IPS DF 6.9 (cell line): ENCODE measurements at places on chromosomes 1 and 21.
A peak's percentile ranks its signal among the peaks of the same experiment; 100 is the strongest.

DNA sequence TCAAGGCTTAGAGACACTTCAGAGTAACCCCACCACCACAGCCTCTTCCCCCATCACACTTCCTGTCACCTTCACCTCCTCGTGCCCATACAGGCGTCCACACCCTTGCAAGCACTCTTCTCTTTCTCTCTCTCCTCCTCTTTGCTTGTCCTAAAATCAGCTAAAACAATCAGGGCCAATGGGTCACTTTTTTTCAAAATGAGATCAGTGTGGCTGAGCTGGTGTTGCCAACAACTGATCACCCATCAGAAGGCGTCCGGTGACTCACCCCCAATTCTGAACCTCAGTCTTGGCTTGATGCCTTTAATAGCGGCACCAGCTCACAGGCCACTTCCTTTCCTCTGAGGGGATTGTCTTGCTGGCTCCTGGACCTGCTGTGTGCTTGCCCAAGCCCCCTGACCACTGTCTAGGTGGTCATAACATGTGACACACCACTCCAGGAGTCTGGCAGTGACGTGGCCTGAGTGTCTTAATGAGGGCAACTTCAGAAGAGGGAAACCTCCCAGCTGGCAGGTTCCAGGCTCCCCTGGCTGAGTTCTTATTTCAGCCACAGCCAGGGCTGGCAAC, 1.6 kb downstream of the DRAXIN start:
- no peak for DNase-seq

DNA sequence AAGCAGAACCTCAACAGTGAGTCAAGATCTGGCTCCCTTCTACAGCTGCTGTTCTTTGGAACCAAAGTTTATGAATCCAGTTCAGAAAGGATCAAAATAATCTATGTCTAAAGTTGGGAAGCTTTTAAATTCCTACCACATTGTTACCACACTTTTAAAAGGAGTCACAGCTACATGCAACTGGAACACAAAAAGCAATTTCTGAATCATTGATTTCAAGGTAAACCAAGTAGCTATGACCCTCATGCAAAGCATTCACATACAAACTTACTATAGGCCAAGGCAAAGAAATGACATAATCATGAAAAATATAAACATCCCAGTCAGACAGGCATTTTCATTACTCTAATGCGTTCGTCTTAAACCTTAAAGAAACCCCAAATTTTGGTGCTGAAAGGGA, 3.5 kb downstream of the SIPA1L2 start:
- DNase-seq: no peak

DNA sequence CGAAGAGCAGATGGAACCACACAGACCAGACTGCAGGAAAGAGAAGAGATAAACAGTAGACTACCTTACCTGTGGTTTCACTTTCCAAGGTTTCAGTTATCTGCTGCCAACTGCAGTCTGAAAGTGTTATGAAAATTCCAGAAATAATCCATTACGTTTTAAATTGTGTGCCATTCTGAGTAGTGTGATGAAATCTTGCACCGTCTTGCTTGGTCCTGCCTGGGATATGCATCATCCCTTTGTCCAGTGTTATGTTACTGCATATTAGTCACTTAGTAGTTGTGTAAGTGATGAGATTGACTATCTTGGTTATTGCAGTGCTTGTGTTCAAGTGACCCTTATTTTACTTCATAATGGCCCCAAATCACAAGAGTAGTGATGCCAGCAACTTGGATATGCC, 33.9 kb downstream of the DNAJC6 start:
- no peak for DNase-seq

DNA sequence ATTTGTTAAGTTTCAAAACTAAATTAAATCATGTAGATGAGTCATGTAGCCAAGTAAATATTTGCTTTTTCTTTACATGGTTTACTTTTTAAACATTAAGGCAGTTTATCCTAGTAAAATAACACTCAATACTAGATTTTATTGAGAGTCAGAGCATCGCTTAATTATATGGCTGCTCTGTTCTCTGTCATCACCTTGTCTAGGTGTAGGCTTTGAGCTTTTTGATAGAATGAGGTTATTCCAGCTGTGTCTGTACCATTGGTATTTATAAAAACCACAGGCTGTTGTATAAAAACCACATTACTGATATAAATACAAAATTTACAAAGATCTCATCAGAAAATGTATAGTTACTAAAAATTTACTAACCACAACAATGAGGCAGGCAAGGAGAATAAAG, 42.5 kb upstream of the GPR52 start:
- no peak for DNase-seq

DNA sequence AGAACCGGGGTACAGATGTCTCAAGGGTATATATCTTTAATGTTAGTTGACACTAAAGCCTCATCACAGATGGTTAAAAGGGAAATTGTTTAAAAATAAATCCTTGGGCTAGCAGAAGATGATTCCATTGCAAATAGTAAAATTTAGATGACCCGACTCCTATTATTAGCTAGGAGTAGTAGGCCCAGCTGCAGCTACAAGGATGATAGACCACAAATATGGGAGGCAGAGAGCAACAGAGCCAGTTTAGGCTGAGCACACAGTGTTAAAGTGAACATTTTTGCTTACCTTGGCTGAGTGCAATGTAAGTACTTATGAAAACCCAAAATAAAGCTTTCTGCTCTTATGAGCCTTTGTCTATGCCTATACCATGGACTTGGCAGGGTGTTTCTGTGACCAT, 100.5 kb upstream of the COL11A1 start:
- DNase-seq: no peak

DNA sequence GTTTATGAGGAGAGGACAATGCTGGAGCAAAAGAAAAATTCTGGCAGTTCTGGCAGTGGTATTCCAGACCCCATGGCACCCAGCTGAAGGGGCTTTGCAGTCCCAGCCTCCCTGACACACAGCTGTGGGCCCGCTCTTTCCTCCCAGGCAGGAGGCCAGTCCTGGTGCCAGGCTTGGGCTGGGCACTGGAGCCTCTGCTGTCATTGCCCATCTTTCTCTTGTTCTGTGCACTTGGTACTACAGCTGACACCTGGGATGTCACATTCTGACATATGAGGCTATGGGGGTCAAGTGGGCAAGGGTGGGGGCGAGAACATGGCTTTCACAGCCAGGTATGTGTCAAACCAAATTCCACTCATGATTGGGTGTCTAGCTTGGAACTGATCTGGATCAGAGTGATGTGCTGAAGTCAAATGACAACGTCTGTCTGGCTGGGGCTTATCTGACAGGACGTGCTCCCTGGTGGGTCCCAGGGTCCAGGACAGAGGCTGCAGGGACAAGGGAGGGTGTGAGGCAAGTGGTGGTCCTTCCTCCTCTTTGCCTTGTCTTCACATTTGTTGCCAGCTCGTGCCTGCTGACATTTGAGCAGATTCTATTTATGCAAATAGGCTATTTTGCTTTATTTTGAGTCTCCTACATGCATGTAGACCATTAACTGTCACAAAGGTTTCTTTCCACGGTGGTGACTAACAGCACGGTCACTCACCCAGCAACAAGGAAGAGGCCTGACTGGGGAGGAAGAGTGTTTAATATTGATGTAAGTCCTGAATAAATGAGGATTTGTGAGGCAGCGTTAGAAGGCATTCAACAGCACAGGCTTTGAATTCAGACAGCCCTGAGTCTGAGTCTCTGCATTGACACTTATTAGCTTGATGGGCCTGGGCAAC, 336.3 kb downstream of the PBX1 start:
- DNase-seq: no peak

DNA sequence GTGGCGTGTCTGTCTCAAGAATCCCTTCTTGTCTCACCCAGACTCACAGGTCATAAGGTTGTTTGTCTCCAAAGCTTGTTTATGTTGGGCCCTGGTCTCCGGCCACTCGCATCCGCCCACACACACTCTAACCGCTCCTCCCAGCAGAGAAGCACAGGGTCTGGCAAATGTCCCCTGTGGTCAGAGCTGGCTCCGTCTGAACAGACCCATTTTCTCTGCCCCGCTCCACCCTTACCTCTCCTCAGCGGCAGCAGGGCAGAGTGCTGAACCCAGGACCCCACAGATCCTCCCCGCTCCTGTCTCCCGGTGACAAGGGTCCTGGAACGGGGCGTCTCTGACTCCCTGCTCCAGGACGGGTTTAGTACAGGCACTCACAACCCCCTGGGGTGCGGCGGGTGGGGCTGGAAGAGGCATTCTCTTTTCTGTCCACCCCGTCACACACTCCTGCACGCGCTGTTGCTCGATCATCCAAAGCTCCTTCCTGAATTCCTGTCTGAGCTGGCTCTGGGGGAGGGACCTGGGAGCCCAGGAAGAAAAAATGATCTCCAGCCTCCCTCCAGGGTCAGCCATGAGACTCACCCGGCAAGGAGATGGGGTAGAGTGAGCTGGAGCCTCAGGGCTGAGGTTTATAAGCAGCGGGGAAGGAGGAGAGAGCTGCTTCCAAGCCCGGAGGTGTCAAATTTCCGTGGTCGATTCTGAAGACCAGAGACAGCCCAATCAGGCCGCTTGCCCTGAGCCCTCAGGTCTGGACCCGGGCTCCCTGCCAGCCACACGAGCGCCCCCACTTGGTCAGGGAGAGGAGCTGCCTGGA, at the start of gene S100A13:
Gene S100A13, minus strand, starts transcription at position 602 of the 811 bp plus-strand sequence. CDS start 1,033 bp downstream, outside the sequence.
- DNase-seq: peak; percentile 95

- DNase-seq: no peak
Measured at GRCh38 chr1:33168556-33169289, 13.1 kb downstream of the TRIM62 start.

DNA sequence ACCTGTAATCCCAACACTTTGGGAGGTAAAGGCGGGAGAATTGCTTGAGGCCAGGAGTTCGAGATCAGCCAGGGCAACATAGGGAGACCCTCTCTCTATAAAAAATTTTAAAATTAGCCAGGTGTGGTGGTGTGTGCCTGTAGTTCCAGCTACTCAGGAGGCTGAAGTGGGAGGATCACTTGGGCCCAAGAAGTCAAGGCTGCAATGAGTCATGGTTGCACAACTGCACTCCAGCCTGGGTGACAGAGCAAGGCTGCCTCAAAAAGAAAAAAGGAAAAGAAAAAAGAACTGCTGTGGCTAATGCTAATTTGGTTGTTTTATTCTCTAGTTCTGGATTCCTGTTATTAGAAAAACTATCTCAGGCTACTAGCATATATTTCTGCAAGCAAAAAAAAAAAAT, 29.8 kb downstream of the DBT start:
- DNase-seq: no peak

- no peak for DNase-seq
Measured at GRCh38 chr1:169043823-169044222, 62.7 kb upstream of the ATP1B1 start.

GRCh38 chr1:45769261-45769932, 18.9 kb upstream of the IPP start:
- DNase-seq: no peak

DNA sequence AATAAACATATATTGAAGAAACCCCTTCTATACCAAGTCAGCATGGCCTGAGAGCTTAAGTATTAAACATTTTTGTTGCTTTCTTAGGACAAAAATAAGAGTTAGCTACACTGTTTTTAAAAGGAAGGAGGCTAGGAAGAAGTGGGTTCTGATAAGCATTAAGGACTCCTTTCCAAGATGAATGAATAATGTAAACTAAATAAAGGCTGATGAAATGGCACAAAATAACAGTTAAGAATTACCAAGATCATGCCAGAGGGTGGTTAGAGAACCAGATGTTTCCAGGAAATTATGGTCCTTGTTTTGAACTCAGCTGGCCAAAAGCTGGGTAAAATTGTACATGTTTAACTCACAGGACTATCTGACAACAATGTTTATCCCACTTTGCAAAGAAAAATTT, 114.1 kb upstream of the ETS2 start:
- no peak for DNase-seq

DNA sequence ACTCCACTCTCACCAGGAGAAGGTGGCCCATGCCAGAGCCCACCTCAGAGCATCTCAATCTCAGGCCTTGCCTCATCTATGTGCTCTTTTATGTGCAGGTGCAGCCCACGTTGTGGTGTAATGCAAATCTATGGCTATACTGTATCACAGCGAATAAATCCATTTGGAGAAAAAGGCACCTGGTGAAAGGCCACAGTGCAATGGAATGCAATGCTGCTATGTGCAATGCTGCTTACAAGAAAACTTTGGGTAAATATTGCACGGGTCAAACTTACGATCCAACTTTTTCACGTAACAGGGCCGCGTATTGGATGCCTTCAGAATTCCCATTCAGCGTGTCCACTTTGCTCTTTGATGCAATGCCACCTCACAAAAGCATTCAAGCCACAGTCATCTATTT, 13.5 kb downstream of the ZBTB18 start:
- no peak for DNase-seq

DNA sequence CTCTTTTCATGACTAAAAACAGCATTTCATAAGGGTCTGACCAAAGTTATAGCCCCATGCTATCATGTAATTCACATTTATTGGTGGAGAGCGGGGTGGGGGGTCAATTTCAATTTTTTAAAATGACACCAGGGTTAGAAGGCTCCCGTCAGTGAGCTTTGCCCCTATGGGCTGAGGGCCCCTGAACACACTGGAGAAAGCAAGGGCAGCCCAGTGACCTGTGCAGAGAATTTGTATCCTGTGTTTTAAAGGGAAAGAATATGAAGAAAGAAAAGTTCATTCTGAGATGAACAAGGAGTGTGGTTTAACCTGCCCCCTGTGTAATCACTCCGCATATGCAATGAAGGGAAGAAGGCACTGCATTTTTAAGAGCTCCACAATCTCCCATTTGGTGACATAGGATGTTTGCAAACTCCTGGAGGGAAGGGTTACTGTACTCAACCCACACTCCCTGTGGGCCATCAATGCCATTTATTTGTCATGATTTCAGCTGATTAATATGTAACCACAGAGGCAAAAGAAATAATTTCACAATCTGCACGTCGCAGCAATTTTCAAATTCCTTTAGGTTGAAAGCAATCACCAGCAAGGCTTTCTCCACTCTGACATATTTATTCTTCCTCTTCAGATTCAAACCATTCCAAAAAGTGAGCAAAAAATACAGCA, 95.6 kb downstream of the ZNF281 start:
- no peak for DNase-seq

DNA sequence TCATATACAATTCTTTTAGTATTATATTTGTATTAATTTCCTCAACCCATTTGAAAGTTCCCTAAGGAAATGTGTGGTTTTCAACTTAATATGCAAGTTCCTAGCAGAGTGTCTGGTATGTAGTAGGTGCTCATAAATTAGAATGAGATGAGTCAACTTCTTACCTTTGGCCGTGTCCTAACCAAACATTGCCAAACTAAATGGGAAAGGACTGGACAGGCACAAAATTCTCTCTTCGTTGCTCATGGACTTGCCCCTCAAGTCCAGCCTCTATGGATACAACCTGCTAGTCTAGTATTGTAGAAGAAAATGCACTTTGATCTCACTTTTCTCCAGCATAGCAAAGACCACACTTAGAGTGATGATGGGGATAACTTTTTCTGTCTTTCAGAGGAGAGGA, 11.6 kb upstream of the MRPS14 start:
- DNase-seq: no peak

GRCh38 chr1:32733582-32734321, 31.2 kb upstream of the SYNC start:
- DNase-seq: no peak

DNA sequence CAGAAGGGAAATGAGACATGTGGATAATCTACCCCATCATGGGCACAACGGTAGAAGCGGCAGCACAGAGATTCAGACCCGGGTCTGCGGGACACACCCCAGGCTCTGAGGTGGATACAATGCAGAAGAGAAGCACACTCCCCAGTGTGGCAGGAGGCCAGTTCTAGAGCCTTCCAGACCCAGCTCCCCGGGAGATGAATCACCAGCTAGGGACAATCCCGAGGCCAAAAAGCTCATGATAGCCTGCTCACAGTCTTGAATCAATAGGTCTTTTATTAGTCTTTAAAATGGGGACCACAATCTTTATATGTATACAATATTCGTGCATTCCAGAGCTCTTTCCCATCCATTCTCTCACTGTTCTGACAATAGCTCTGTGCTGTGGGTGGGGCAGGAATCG, 57.3 kb upstream of the DIRAS3 start:
- DNase-seq: no peak

GRCh38 chr1:111190931-111191451, 9.5 kb downstream of the DENND2D start:
- DNase-seq: no peak
